ENCODE measurements at places on chromosomes 7 and 10.
A peak's percentile ranks its signal among the peaks of the same experiment; 100 is the strongest.

GRCh38 chr7:18572154-18572553, 76.6 kb downstream of the HDAC9 start:
- no peak for DNase-seq

GRCh38 chr7:97851683-97852082, 20.5 kb downstream of the ASNS start:
- no peak for DNase-seq

- no peak for DNase-seq
Measured at GRCh38 chr10:22363305-22363704, 18.0 kb downstream of the SPAG6 start.

GRCh38 chr10:96038476-96039387, 4.7 kb upstream of the CCNJ start:
- DNase-seq, result no peak

DNA sequence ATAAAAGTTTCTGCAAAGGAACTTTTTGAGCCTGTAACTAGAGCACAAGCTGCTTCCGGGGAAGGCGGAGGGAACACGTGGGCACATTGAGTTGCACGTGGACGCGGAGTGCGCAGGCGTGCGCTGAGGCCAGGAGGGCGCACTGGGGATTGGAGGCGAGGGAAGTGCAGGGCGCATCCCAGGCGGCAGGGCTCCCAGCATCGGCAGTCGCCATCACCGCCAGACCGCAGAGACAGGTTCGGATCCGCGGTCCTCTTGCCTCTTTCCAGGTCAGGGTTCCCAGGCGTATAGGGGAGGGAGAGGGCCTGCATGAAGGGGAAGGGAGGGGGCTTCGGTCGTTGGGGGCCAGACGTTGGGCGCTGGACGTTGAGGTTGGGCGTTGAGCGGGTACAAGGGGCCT, at the start of gene TDRD1:
TDRD1 (plus strand) TSS at position 206 of the 400 bp plus-strand sequence. CDS start 8,479 bp downstream, outside the sequence.
- no peak for DNase-seq

DNA sequence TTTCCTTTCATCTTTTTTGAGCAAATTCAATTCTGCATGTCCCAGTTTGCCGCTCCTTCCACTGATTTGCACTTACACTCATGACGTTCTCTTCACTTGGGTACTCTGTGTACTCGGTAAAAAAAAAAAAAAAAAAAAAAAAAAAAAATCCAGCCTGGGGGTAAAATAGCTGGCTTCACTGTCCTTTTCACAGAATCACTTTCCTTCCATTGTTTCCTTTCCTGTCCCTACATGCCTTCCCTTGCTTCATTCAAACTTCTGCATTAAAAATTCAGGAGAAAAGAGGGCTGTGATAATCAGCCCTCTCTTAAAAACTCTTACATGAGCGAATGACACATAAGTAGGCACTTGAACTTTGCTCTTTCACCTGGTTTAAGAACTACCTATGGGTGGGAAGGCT, 8.7 kb downstream of the ANKRD1 start:
- DNase-seq, result no peak

GRCh38 chr7:15937571-15937970, 251.1 kb upstream of the MEOX2 start:
- DNase-seq, result no peak

- DNase-seq, result no peak
Measured at GRCh38 chr7:115346685-115347084, 424.8 kb downstream of the MDFIC start.

DNA sequence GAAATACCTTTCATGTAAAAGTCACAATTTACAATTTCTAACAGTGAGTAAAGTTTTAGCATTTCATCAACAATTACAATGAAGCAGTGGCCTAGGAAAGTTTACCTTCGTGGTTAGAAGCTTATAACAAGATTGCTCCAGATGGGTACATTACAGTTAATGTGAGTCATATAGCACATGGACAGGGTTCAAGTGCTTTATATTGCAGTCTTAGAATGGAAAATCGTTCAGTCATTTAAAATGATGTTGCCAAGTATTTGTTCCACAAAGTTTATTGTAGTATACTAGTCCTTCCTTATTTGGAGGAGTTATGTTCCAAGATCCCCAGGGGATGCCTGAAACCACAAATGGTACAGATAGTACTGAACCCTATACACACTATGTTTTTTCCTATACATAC, 174.6 kb upstream of the TARP start:
- DNase-seq, result no peak

GRCh38 chr7:158975526-158976467, 119.4 kb downstream of the DYNC2I1 start:
- DNase-seq, result no peak

GRCh38 chr7:50584386-50584785, 19.2 kb upstream of the DDC start:
- DNase-seq, result no peak

DNA sequence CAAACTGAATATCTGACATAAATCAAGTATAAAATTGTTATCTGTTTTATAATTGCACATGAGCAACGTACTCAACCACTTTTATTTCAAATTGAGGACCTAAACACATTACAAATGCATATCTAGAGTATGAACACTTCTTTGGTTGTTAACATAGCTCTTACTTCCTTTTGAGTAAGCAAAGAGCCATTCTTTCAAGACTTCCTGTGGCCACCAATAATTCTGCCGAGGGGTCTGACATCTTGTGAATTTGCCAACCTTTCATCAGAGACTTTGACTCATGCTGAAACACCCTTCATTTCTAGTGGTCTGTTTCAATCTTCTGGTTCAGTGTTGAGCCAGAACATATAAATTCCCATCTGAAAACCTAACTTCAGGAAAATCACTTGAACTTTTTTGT, 59.4 kb downstream of the CDK14 start:
- no peak for DNase-seq

- DNase-seq, result no peak
Measured at GRCh38 chr10:121800831-121801230, 127.0 kb downstream of the ATE1 start.

GRCh38 chr7:96088579-96088978, 233.3 kb downstream of the SLC25A13 start:
- DNase-seq, result no peak

GRCh38 chr10:108757946-108758345, 1165.4 kb downstream of the XPNPEP1 start:
- no peak for DNase-seq

DNA sequence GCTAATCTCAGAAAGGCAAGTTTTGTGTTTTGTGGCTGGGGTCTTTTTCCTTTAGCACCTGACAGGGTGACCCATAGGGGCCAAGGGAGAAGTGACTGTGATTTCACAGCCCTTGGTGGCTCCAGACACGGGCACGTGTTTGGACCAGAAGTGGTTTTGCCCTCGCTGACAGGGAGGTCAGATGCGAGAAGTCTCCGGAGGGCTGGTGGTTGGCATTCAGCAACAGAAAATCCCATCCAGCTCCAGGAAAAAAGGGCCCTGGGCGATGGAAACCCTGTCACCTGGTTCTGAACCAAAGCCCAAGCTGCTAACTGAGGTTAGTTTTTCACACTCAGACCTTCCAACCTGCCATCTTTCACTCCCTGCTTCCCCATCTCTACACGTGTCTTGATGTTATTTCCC, 272.9 kb downstream of the TRIL start:
- peak; percentile 41 for DNase-seq

DNA sequence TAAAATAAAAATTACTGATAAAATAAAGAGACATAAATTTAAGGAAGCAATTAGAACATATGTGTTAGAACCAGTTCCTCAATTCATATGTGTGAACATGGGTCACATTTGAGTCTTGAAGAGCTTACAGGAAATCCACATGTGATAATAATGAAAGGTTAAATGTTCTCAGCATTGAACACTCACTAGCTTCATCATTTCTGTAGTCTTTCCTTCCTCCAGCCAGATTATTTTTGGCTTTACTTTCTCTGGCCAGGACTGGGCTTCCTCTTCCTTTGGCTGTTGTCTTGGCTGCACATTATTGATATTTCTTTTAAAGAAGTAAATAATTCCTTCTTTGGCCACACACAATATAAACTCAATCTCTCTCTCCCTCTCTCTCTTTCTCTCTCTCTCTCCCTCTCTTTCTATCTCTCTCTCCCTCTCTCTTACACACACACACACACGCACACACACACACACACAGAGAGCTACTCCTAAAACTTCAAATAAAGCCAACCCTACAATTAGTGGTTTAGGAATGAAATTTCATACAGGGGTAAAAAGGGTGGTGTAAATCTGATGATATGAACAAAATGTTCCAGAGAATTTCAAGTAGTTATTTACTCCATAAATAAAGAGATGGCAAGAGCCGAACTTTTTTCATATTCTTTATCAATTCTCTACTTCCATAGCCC, 171.2 kb downstream of the REEP3 start:
- no peak for DNase-seq

- DNase-seq, result no peak
Measured at GRCh38 chr10:2469802-2470201, 597.5 kb upstream of the PFKP start.

- no peak for DNase-seq
Measured at GRCh38 chr10:13470270-13470669, 58.5 kb downstream of the BEND7 start.

- DNase-seq, result no peak
Measured at GRCh38 chr7:134045716-134046115, 81.4 kb upstream of the LRGUK start.

DNA sequence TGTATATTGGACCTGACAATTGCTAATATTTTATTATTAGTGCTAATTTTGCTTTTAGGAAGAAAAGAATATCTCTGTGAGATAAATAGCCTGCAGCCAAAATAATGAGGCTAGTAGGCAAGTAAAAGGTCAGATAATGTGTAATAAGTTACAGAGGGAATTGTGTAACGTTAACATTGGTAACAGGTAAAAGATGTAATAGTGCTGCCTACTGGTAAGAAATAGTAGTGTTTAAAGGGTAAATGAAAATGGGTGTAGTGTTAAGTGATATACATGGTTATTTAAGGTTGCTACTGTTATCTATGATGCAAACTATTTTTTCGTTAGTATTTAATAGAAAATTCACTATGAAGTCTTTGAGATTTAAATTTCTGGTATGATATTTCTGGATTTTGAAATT, 9.2 kb upstream of the FOXP2 start:
- no peak for DNase-seq

- no peak for DNase-seq
Measured at GRCh38 chr10:12255048-12255447, 59.1 kb downstream of the CDC123 start.

- DNase-seq, result no peak
Measured at GRCh38 chr10:64277536-64277935, 756.3 kb downstream of the REEP3 start.

DNA sequence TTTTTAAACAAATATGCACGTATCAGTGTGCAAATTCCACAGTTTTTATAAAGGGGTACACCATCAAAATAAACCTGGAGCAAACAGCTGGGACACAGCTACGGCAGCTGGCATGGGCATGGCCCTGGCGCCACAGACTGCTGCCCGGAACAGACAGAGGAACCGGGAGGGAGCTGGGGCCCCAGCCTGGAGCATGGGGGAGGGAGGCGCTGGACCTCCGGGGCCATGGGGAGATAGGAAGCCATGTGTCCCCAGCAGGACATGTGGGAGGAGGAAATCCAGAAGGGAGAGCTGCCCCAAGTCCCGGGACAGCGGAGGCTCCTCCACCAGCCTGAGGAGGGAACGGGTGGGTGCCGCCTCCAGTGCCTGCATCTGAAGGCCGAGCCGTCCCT, 180.1 kb downstream of the MAD1L1 start:
- DNase-seq, result no peak

GRCh38 chr7:139720705-139721231, 57.0 kb downstream of the HIPK2 start:
- no peak for DNase-seq

DNA sequence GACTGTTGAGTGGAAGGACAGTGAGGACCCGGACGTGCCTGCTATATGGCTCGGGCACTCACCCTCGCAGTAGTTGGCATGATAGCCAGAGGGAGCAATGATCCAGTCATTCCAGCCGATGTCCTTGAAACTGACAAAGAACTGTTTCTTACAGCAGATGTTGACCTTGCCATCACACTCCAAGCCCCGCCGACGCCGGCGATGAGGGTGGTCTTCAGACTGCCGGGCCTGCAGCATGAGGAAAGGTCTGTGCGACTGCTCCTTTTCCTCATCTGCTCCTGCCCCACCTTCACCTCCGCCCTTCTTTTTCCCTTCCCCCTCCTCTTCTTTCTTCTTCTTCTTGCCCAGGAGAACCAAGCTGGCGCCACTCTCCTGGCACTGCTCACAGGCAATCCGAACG, 13.1 kb downstream of the INHBA start:
- no peak for DNase-seq

Measured in ovary (tissue), 10 donors.